ENCODE measurements at places on chromosomes 6 and 20.

GRCh38 chr6:38350942-38351341 is 288.8 kb downstream of the BTBD9 start:
- no peak for DNase-seq

GRCh38 chr6:32689531-32690501 is 23.4 kb upstream of the HLA-DQB1 start:
- DNase-seq: no peak

DNA sequence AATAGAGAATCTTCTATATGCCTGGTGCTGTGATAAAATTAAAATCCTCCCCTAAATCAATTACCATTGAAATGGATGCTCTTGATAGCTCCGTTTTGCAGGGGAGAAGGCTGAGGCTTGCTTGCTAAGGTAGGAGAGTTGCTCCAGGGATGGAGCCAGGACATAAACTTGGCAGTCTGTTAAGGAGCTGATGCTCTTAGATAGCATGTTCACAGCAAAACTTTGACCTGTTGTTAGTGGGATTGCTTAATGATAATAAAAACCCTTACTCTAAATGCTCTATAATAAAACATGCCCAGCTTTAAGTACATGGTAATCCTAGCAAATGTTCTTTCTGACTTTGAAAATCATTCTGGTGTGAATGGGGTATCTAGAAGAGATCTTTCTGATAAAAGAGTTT is 228.4 kb upstream of the JAG1 start:
- no peak for DNase-seq

- DNase-seq: no peak
These were observed 77.0 kb downstream of the CAP2 start for GRCh38 chr6:17470202-17470937.

GRCh38 chr6:19771753-19772336 is 65.3 kb upstream of the ID4 start:
- DNase-seq: no peak

GRCh38 chr6:110614586-110614985 is 138.2 kb upstream of the SLC22A16 start:
- no peak for DNase-seq

- DNase-seq: no peak
These were observed 26.2 kb downstream of the ADTRP start for GRCh38 chr6:11752360-11752759.

- no peak for DNase-seq
These were observed 268.0 kb downstream of the TFAP2A start for GRCh38 chr6:10146715-10147451.

GRCh38 chr6:50891290-50891689 is 72.6 kb downstream of the TFAP2B start:
- no peak for DNase-seq

- no peak for DNase-seq
These were observed 1.4 kb downstream of the C6orf132 start for GRCh38 chr6:42140756-42141602.

DNA sequence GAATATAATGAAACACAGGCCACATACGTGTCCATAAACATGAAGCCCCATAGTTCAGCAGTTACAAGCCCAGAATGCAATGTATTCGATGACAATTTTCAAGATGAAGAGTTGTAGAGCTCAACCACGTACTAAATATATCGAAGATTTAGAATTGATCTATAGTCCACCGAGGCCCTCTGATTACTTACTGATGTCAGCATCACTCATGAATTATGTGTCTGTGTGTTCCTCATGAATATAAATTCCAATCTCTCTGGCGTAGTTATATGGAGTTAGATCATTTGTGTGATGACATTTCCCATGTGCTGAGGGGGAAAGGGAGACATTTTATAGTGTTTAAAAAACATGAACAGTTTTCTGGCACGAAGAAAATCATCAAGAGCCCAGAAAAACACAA is 97.5 kb downstream of the PFDN4 start:
- DNase-seq: no peak

DNA sequence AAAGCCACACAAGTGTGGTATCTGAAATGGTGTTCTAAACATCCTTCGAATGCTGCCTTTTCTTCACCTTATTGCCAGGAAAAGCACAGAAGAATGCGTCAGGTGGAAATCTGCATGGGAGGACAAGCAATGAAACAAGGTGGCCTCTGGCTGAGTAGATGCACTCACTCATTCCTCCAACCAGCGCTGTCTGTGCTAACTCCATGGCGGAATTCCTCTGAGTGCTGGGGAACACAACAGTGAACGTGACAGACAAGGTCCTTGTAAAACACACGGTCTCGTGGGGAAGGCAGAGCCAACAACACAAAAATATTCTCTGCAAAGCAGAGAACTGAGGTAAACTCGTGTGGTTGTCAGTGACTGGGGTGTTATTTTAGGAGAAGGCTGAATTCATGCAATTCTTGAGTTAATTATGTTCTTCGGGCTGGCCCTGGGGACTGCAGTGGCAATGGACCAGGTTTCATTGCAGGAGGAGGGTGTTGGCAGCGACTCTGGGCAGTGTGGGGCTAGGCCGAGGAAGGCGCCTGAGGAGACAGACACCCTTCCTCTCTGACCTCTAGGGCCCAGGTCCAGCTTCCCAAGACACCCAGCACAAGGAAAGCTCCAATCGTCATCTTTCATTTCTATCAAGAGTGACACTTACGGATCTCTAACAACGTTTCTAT is 339.7 kb downstream of the PRKN start:
- no peak for DNase-seq

DNA sequence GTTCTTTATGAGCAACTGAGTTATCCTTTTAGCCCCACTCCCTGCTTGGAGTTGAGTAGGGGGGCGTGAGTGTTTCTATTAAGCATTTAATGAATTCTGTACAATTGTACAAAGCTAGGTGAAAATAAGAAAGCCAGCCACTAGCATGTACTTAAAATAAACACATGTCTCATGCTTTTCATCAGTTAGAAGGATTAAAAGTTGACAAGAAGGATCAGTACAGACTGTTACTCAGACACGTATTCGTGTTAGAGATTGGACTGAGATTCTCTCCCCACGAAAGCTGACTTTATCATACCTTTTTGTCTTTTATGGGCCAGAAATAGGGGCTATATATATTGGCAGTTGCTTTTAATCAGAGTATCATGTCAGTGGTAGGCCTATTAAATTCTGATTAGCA is 1.7 kb downstream of the HSF2 start:
- no peak for DNase-seq

DNA sequence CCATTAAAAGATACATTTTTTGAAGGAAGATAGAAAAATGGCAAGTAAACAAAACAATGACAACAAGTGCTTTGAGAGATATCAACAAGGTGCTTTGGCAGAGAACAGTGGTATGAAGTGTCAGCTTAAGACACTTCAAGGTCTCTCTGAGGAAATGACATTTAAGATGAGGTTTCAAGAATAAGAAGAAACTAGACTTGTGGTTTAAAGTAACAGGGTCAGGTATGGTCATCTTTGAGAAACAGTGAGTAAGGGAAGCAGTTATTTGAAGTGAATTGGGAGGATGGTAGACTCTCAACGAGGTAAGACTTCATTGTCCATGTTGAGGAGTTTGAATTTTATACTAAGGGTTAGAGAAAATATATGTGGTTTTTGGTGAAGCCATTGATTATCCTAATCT is 77.8 kb downstream of the SYCP2L start:
- no peak for DNase-seq

- DNase-seq: no peak
These were observed 112.3 kb downstream of the CBLN4 start for GRCh38 chr20:55893031-55893430.

DNA sequence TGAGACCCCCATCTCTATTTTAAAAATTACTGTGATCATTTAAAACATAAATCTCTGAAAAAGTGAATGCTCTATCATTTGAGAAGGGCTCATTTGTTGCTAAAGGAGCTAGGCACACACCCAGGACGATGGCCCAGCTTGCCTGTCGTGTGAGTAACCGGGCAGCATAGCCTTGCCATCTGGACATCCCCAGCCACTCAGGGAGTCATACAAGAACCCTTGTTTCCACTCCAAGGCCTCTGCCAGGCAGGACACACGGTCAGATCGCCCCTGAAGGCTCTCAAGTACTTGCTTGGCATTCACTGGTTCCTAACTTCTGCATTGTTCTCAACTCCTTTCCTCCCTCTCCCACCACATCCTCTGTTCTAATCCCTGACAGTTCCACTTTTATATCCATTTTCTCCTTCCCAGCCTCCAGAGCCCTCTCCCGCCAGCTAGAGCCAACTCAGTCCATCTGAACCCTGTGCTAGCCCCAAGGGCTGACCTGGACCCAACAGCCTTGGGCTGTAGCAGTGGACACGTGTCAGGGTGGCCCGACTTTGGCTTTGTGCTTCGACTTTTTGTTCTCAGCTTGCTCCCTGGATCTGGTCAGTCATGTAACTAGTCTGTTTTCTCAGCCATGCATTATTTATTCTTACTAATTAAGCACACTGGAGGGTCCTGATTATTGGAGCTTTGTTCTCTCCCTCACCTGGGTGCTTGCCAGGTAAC is 15.7 kb upstream of the EZR start:
- DNase-seq: no peak

- no peak for DNase-seq
These were observed 33.6 kb upstream of the SPDEF start for GRCh38 chr6:34589691-34590090.

GRCh38 chr6:45535933-45536332 is 158.2 kb upstream of the SUPT3H start:
- DNase-seq: no peak

DNA sequence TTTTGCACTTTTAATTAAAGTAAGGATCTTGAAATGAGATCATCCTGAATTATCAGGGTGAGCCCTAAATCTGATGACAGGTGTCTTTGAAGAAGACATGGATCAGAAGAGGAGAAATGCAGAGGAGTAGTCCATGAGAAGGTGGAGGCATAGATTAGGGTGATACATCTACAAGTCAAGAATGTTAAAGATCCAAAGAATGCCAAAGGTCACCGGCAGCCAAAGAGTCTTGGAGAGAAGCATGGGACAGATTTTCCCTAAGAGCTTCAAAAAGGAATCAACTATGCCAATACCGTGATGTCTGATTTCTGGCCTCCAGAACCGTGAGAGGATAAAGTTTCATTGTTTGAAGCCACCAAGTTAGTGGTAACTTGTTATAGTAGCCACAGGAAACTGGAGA is 59.0 kb upstream of the THEMIS start:
- no peak for DNase-seq

DNA sequence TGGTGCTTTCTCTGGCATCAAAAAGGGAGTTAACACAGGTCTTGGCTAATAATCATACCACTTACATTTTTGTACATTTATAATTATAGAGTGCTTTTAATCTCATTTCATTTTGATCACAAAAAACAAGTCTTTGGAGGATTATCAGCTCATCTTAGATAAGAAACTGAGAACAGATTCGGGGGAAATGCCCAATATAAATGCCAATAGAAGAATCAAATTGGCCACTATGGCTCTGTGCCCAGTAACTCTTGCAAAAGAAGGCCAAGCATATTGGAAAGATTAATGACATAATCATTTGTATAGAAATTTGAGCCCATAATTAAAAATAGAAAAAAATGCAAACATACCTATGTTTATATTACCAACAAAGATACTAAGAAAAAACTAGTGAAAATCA is 42.5 kb downstream of the IPCEF1 start:
- DNase-seq: no peak

DNA sequence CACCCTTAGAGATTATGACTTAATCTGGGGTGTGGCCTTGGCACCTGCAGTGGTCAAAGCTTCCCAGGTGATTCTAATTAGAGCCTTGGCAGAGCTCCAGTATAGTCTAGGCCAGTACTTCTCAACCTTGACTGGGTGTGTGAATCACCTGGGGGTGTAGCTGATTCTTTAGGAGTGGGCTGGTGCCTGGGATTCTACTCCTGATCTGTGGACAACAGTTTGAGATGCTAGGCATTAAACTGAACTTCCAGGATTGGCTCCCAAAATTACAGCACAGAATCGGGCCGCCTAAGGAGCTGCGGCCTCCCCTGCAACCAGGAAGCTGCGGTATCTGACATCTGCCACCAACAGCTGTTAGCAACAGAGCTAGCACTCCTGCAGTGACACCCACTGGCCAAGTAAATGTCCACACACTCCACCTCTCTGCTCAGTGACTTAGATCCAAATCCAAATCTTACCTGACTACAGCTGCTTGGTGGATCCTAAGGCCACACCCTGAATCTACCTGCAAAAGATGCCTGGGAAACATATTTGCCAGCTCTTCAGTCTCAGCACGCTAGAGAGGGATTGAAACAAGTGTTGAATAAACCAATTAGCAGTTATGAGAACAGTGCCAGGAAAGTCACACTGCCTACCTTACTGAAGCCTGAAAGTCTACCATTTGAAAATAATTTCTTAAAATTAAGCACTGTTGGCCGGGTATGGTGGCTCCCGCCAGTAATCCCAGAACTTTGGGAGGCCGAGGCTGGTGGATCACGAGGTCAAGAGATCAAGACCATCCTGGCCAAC is 126.7 kb downstream of the UNC5CL start:
- DNase-seq: no peak

- no peak for DNase-seq
These were observed 78.3 kb downstream of the ATG5 start for GRCh38 chr6:106247293-106247692.

DNA sequence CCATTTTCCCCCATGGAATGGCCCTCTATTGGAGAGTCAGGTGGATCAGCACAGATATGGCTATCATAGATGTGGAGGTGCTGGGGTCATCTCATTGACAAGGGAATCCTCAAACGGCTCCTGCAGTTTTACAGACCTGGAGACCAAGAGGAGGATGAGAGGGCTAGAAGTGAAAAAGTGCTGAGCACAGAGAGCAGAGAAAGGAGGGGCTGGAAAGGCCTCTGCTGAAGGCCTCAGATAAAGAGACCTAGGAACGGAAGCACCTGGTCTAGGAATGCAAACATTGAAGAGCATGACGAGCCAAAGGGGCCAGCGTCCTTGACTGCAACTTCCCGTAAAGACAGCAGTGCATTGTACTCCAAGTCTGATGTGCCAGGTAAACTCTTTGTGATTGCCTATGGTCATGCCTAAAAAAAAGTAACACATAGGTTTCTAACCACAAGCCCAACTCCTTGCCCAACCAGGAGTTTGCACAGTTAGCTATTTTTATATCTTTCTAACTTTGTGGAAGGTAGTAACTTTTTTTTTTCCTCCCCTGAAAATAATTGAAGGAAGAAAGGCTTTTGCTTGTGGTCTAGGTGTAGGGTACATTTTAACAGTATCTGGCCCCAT is 15.2 kb downstream of the RSPH4A start:
- no peak for DNase-seq

GRCh38 chr6:11232770-11233626 is 530 bp upstream of the NEDD9 start:
- DNase-seq: no peak

GRCh38 chr20:24534282-24534681 is 64.9 kb downstream of the SYNDIG1 start:
- DNase-seq: no peak

GRCh38 chr6:13304580-13305260 is 23.6 kb downstream of the TBC1D7 start:
- DNase-seq: no peak

DNA sequence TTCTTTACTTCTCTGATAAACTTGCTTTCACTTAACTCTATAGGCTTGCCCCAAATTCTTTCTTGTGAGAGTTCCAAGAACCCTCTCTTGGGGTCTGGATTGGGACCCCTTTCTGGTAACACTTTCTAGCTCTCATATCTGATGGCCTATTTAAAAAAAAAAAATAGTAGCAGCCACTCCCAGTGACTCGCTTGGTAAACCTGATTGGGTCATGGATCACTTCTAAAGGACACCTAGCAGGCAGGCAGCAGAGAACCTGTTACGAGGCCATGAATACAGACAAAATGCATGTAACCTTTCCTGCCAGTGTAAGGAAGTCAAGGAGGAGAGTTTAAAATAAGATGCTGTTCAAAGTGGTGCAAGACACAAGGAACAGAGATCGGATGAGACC is 9.1 kb upstream of the SERPINB6 start:
- no peak for DNase-seq
